Activated CD8-positive, alpha-beta memory T cell treated with anti-CD3 and anti-CD28 coated beads for 1 hour (primary cell): ENCODE measurements at places on chromosomes 6 and 20.

DNA sequence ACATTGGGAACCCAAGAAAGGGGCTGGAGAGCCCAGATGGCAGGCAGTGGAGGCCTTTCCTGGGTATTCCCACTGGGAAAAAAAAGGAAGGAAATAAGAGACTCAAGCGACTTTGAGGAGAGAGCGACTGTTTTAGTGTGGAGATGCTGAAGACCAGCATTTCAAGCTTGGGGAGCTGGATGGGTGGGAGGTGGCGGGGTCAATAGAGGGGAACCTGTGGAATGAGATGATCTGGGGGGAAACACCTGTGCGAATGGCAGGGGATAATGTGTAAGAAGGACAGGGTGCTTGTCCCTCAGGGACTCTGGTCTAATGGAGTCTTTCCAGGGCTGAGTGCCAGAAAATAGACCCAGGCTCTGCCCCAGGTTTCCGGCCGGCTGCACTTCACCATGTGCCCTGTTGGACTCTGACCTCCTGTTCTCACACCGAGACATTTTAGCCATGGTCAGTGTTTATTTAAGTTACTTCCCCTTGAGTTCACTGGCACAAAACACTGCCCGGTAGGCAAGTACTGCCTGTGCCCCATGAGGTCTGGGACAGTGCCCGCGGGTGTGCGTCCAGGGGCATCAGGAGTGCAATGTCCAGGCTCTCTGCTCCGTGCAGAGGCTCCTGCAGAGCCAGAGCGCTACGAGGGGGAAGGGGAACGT, 50.4 kb upstream of the NKX2-2 start:
- no peak for DNase-seq

- no peak for DNase-seq
These were observed 279.5 kb downstream of the LRFN2 start for GRCh38 chr6:40307712-40308111.

DNA sequence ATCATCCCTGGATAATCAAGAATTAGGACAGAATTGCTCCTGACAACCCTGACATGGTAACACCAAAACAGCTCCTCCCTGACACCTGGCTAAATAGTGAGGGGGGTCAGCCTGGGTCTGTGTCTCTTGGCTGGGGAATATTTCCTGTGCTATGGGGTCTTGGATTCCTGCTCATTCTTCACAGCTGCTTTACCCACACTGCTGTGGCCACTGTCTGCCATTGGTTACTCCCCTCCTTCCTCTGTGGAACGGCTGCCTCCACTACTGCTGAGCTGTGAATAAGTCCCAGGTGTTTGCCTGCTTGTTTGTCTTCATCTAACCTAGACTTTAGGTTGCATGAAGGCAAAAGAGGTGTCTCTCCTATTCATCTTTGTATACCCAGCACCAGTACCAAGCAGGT, 33.9 kb upstream of the TXLNB start:
- no peak for DNase-seq

DNA sequence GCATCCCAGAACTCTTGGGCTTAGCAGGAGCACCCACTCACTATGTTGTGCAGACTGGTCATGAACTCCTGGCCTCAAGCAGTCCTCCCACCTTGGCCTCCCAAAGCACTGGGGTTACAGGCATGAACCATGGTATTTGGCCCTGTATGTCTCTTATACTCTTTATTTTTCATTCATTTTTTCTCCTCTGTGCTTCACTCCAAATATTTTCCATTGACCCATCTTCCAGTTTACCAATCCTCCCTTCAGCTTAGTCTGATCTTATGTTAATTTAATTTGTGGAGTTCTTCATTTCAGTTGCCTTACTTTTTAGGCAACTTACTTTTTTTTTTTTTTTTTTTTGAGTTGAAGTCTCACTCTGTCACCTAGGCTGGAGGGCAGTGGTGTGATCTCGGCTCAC, 79.5 kb downstream of the EZR start:
- DNase-seq, result no peak

- no peak for DNase-seq
These were observed 119.9 kb upstream of the SLC22A16 start for GRCh38 chr6:110596354-110596753.

- DNase-seq, result no peak
These were observed 78.9 kb downstream of the SLX4IP start for GRCh38 chr20:10513931-10514575.
